Right lung (tissue), 10 donors: ENCODE measurements at places on chromosomes 13 and 19. TPM values are rescaled to one million over a fixed set of nuclear protein-coding genes. Genes with fewer than 3 reads are reported as not detected.

COG3 gene
- polyA plus RNA-seq = 30.7 TPM

GRIN3B gene
- 1.6 TPM for polyA plus RNA-seq

STOML3 gene
- 3.3 TPM for polyA plus RNA-seq

TMED1 gene
- 28.3 TPM for polyA plus RNA-seq

PRODH2 gene
- not detected for polyA plus RNA-seq

LRRC25 gene
- 2.3 TPM for polyA plus RNA-seq

KLK12 gene
- 0.59 TPM for polyA plus RNA-seq

ZNF491 gene
- polyA plus RNA-seq = 7.6 TPM
